ENCODE measurements at places on chromosomes 12 and 14.

DNA sequence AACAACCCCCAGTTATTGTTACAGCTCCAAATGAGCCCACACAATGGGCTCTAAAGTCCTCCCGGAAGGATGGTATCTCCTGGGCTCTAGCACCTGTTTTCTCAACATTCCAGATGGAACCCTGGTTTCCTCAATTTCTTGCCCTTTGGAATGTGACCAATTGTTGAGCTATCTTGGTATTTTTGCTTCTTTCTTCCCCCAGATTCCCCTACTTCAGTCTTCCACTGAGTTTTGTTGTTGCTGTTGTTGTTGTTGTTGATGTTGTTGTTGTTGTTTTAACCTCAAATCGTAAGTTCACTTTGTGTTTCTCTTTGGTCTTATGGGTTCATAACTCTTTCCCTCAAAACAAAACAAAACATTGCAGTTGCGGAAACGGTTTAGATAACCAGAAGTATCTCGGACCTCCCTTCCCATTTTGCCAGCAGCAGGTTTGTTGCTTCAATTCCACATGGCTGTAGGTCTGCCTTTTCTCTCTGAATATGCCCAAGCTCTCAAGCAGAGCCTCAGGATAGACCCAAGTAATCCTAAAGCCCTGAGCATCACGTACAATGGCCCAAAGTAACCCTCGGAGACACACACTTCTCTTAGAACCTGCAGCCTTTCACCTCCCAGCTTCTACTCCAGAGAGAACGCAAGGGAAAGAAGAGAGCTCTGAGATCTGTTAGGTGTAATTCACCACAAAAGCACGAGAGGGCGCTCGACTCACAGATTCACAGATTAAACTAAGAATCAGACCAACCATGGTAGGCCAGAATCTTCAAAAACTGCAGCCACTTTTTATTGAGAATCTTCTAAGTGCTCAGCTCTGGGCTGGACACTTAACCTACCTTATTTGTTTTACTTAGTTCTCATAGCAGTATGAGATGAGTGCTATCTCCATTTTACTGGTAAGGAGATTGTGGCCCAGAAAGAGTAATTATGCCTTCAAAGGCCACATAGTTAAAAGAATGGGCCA is 1.0 kb upstream of the DDX23 start:
- DNase-seq = peak; percentile 86

- DNase-seq = no peak
Observed at GRCh38 chr14:62616668-62617067, 428.6 kb downstream of the KCNH5 start.

DNA sequence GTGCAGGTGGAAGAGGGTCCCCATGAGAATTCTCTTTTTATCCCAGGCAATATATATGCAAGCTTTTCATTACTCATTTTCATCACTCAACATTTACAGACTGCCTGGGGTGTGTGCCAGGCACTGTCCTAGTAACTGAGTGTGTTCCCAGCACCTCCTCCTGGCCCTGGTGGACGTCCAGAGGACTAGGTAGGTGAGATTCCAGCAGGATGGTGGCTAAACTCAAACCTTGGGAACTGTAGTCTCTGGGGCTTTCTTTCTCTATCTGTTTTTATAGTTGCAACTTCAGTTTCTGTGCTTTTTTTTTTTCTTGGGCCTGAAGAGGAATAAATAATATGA is 63.8 kb downstream of the SUSD6 start:
- DNase-seq = no peak

- no peak for DNase-seq
Observed at GRCh38 chr12:121176826-121177529, 33.0 kb upstream of the P2RX4 start.

DNA sequence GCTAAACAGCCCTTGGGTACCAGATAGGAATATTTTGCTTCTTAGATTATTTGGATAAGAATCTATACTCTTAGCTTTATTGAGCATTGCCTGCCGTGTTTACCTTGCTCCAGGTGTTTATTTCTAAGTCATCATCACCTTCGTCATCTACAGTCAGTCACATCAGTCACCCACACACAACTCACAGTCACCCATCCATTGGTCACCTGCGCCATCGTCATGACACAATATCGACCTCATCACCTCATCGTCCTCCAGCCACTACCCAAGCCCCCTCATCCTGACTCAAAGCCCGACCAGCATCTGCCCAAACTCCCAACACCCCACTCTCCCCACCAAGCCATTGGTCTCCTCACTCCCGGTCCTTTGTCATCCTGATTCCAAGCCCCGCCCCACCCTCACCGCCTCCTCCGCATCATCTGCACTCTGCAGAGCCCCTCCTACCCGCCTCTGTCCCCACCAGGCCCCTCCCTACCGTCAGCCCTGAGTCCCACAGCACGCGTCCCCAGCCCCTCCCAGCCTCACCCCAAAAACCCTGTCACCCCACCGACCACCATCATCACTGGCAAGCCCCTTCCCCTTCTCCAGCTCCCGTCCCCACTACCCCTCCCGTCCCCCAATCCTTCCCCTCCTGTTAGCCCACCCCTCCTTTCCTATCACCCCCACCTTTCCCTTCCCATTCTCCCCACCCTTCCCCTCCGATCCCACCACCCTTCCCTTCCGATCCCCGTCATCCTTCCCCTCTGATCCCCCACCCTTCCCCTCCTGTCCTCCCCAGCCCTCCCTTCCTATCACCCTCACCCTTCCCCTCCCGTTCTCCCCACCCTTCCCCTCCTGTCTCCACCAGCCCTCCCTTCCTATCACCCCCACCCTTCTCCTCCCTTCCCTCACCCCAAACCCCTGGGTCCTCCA is 9.8 kb downstream of the DLK1 start:
- no peak for DNase-seq

DNA sequence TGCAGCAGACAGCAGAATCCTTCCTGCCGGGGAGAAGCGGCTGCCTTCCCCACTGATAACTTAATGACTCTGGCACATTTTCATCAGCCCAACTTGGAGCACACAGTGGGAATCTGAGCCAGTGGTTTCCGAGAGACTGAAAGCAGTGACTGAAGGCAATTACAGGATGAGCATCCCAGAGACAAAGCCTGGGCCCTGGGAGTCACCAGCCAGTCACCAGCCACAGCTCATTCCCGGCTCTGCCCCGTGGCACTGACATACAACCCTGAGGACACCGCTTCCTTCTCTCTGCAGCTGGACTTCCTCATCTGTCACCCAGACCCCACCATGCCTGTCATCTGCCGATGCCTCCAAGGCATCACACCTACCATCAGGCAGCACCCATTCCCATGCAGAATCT is 192.3 kb downstream of the DPF3 start:
- DNase-seq = no peak

GRCh38 chr12:94405413-94406116 is 54.1 kb downstream of the CEP83 start:
- DNase-seq = no peak

GRCh38 chr12:75706786-75707605 is 195.6 kb upstream of the KRR1 start:
- DNase-seq = no peak

DNA sequence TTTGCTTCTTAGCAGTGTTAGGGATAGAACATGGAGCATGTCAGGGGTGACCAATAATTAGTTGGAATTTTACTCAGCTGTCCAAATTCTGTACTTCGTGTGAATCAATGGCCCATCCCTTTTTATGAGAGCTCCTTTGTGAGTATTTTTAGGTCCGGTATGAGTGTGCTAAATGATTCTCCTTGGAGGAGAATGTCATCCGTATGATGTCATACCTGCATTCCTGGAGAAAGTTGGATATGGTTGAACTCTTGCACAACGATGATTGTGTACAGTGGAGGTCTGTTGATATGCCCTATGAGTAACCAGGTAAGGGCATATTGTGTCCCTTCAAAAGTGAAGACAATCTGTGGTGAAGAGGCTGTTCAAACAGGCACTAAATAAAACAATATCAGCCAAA is 400.8 kb downstream of the GXYLT1 start:
- DNase-seq = no peak

DNA sequence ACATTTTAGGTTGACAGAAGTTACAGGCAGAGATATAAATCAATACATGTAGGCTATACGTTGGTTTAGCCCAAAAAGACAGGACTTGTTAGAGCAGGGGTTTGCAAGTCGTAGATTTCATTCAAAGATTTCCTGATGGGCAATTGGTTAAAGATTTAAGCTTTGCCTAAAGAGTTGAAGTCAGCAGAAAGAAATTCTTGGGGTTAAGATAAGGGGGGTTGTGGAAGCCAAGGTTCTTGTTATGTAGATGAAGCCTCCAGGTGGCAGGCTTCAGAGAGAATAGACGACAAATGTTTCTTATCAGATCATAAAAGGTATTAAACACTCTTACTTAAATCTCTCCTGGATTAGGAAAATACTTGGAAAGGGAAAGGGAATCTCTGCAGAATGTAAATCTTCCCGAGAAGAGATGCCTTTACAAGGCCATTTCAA is 510.8 kb downstream of the TMTC2 start:
- no peak for DNase-seq

GRCh38 chr12:30914986-30915591 is 11.5 kb upstream of the TSPAN11 start:
- DNase-seq = no peak
